ENCODE measurements at places on chromosomes 5 and 9.

DNA sequence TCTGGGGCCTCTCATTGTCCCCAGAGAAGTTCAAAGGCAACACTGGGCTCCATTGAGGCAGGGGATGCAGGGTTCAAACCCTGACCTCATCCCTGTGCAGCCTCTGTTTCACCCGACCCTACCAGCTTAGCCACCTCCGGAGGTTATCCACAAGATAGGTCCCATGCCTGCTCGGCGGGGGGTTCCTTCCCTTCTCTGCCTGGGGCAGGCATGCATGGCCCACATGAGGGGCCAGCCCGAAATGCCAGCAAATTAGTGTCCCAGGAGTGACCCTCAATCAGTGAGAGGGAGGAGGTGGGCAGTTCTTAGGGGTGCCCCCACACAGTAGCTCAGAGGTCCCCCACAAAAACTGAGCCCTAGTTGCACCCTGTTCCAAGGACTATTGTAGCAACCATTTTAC, 24.8 kb upstream of the FUBP3 start:
- no peak for DNase-seq

GRCh38 chr5:126830061-126830460, 53.1 kb downstream of the LMNB1 start:
- DNase-seq: no peak

- DNase-seq: no peak
Measured at GRCh38 chr5:57738787-57739186, 256.2 kb upstream of the ACTBL2 start.

DNA sequence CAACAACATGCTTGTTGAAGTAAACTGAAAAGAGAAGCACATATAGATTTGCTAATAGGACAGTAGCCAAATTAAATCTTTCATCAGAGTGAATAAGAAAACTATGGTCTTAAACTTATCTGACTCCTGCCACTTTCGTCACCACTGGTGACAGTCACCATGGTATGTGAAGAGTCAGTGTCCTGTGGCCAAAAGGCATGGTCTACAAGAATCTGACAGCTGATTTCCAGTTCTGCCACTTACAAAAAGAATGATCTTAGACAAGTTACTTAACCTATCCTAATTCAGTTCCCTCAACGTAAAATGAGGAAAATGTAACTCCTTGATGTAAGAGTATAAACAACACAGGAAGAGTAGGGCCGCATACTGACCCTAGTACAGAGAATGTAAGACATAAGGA, 102.0 kb downstream of the LPAR1 start:
- no peak for DNase-seq

GRCh38 chr5:171258737-171259415, 50.2 kb upstream of the TLX3 start:
- no peak for DNase-seq

GRCh38 chr5:125550274-125550673, 803.8 kb upstream of the ZNF608 start:
- peak; percentile 37 for DNase-seq

- DNase-seq: no peak
Measured at GRCh38 chr9:136100700-136101614, 5.9 kb upstream of the NACC2 start.

DNA sequence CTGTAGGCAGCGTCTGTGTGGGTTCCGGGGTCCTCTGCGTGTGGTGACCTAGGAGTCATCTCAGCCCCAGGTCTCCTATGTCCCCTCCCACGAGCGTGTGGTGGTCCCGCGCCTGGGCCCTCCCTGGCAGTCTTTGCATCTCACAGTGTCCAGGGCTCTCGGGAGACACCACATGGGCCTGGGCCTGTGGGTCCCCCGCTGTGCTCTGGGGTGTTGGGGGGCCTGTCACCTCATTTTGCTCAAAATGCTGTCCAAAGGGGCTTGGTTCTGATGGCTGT, 27.1 kb downstream of the CEP72 start:
- DNase-seq: no peak

GRCh38 chr9:100739666-100740065, 161.8 kb downstream of the CAVIN4 start:
- DNase-seq: no peak

DNA sequence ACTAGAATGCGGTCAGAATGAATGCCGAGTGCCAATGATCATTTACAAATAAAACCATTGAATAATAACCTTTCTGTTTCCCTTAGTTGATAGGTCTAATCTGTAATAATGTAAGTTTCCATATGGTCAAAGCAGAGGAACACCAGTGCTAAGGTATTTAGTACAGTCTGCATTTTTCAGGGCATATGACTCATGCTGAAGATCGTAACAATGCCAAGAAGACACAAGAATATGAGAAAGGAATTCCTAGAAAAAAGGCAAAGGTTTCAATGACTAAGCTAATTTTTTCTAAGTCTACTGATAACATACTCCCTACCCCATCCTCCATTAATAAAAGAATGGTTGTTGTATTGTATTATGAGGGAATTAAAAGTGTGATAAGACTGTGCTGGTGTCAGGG, 2.8 kb downstream of the OR1L8 start:
- no peak for DNase-seq

- DNase-seq: no peak
Measured at GRCh38 chr5:101531026-101531425, 627.9 kb upstream of the ST8SIA4 start.

DNA sequence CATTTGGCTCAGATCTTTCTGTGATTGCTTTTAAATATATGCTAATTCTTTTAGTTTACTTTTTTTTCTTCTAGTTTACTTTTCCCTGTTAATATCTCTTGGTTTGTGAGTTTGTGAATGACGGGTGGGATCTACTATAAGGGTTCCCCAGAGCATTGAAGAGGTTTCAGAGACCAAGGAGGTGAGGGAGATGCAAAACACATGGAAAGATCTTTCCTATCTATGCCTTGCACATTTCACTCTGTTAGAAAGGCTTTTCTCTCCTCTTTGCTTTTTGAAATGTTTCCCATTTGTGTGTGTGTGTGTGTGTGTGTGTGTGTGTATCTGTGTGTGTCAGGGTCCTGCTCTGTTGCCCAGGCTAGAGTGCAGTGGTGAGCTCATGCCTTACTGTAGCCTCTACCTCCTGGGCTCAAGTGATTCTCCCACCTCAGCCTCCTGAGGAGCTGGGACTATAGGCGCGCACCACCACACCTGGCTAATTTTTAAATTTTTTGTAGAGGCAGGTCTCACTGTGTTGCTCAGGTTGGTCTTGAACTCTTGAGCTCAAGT, 50.7 kb downstream of the CNTLN start:
- DNase-seq: no peak

- DNase-seq: no peak
Measured at GRCh38 chr5:16953729-16954128, 17.6 kb upstream of the MYO10 start.

GRCh38 chr5:142617416-142618129, 68.3 kb downstream of the FGF1 start:
- no peak for DNase-seq

GRCh38 chr5:170554521-170555267, 50.9 kb downstream of the KCNIP1 start:
- no peak for DNase-seq

- DNase-seq: no peak
Measured at GRCh38 chr5:110751902-110752762, 13.3 kb downstream of the SLC25A46 start.

DNA sequence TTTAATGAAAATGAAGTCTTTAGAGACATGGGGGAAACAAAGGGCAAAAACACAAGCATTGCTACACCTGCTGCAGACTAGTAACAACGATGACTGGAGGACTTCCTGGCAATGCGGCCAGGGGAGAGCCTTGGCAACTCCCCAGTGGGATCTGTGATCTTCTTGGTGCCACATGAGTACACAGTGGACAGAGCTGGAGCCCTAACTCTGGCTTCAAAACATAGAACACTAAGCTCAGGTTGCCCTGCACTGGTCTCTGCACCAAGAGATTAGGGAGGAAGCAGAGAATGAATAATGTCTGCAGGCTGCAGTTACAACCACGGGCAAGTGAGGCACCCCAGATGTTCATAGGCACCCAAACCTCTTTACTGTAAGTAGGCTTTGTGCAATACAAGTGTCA, 91.1 kb downstream of the MRPS27 start:
- no peak for DNase-seq

- no peak for DNase-seq
Measured at GRCh38 chr5:40669606-40670390, 9.9 kb upstream of the PTGER4 start.

- DNase-seq: no peak
Measured at GRCh38 chr9:116422119-116422979, 264.8 kb upstream of the TRIM32 start.

- no peak for DNase-seq
Measured at GRCh38 chr9:1707291-1707690, 307.9 kb upstream of the SMARCA2 start.

DNA sequence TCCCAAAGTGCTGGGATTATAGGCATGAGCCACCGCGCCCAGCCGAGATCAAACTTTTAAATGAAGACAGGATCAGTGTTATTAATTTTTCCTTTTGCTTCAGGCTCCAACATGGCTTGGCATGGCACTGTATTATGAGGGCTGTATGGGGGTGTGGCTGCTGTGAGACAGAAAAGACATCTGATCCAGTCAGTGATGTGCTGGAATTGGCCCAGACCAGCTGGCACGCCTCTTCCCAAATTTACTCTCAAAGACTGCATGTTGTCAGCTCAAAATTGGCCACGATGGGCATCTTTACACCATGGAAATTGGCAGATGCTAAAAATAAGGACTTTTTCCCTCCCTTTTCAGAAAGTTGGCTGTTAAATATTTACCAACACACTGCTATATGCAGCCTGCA, 12.1 kb upstream of the COL27A1 start:
- peak; percentile 64 for DNase-seq

- DNase-seq: no peak
Measured at GRCh38 chr9:90970608-90971007, 169.0 kb downstream of the SYK start.

GRCh38 chr5:91978221-91978882, 595.2 kb upstream of the ARRDC3 start:
- no peak for DNase-seq

- no peak for DNase-seq
Measured at GRCh38 chr9:29311221-29311620, 1737.9 kb upstream of the C9orf72 start.

DNA sequence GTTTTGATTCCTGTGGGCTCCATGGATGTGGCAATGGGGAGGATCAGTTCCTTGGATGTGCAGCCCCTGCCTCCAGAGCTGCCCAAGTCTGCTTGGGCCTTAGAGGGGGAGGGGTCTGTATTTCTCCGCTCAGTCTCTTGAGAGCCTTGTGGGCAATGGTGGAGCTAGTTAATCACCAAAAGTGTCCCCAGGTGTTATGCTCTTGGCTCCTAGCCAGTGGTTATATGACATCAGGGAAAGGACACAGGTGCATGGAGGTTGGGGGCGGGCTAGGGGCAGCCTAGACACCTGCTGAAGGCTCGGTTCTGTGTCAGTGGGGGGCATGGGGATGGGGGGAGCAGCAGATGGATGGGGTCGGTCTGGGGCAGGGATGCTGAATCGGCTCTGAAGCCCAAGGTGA, 12.4 kb upstream of the ARAP3 start:
- no peak for DNase-seq

DNA sequence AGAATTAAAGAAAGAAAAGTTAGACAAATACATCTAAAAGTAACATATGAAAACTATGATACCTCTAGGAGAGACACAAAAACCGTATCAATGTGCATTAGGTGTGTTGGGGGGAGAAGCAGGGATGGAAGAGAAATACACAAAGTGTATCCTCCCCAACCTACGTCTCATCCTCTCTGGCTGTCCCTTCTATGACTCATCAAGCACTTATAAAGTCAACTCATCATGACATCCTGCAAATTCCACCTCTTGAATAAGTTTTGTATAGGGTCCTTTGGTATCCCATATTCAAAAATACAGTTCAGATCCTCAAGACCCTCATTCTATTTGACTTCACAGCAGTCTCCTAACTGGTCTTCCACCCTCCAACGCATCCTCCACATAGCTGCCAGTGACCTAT, 917.6 kb upstream of the DMAC1 start:
- no peak for DNase-seq

DNA sequence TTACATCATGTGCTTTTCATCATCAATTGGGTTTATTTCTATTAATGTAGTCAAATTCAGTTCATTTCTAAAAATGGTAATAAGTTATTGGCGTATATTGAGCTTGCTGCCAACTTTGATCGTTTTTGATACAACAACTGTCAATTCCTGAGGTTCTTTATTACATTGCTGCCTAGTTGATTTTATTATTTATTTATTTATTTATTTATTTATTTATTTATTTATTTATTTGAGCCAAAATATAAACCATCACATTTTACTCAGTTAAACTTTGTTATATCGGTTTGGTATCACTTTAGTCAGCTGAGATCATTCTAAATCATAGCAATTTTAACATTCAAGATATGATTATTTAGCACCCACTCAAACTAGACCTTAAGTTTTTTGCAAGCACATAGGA, 100.0 kb downstream of the FBXO38 start:
- no peak for DNase-seq

- no peak for DNase-seq
Measured at GRCh38 chr9:86201474-86202337, 57.8 kb downstream of the C9orf153 start.

GRCh38 chr9:133141833-133142595, 21.0 kb upstream of the RALGDS start:
- no peak for DNase-seq

- DNase-seq: no peak
Measured at GRCh38 chr9:114501796-114502682, 3.2 kb downstream of the WHRN start.

DNA sequence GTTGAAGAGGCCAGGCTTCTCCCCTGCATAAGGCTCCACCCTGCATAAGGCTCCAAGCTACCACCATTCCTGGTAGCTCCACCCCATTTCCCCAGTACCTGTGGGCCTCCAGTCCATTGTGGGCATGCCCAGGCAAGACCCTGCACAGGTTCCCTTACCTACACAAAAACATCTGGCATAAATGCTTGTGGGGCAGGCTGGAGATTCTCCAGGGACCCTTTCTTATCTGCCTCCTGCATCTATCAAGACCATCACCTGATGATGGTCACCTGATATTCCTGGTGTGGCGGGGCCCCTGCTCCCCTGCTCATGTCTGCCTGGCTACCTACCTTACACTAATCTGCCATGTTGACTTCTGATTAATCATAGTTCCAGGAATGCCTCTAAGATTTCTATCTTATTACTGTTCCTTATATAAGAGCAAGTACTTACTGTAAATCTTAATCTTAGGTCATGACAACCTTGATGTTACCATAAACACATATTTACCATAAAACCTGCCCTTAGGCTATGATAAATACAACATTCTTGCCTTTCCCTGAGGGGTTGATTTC, 41.0 kb downstream of the FGD3 start:
- no peak for DNase-seq

GRCh38 chr5:158234323-158235158, 375.6 kb upstream of the CLINT1 start:
- no peak for DNase-seq

DNA sequence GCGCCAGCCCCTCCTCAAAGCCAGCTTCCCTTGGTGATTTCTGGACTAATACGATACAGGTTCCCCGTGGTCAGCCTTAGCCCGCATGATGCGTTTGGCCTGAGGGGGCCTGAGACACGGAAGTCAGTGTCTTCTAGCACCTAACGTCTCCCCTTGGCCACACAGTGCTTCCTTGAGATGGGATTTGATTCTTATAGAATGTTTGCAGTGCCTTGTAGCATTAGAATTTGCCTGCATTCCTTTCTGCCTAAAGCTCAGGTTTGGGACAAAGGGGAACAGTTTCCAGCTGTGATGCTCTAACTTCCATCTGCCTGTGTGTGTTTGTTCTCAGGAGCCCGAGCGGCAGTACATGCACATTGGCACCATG, 34.4 kb downstream of the CFAP90 start:
- no peak for DNase-seq

GRCh38 chr5:34502581-34502980, 153.5 kb upstream of the RAI14 start:
- DNase-seq: no peak

- DNase-seq: no peak
Measured at GRCh38 chr5:39800042-39800601, 375.3 kb upstream of the DAB2 start.

All from right hindlimb (tissue), 1 donor.